ENCODE measurements at places on chromosomes 5 and 9.

DNA sequence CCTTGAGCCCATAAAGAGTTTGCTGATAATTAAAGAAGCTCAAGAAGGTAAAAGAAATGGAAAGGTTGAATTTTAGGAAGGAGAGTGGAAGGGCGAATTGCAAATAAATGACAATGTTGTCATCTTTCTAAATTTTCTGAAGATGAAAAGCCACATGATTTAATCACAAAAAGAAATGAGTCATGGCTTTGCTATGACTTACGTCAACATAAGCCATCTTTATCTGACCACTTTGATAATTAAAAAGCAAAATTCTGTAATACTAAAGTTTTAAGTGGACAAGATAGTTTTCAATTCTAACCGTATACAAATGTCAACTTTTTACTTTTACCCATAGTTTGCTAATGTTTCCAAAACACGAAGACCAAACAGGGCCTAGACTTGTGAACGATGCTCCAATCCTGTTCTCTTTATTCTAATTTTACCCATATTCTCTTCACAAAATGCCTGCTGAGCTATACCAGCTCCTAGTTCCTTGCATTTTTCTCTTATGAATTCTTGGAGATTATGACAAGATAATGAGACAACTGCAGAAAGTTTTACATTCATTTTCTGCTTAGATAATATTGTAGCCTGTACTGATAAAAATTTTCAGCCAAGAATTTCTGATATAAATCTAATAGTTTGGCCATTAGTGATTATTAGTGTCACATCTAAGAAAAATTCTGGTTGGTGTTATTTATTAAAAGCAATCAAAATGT is 21.8 kb upstream of the PRUNE2 start:
- no peak for DNase-seq

DNA sequence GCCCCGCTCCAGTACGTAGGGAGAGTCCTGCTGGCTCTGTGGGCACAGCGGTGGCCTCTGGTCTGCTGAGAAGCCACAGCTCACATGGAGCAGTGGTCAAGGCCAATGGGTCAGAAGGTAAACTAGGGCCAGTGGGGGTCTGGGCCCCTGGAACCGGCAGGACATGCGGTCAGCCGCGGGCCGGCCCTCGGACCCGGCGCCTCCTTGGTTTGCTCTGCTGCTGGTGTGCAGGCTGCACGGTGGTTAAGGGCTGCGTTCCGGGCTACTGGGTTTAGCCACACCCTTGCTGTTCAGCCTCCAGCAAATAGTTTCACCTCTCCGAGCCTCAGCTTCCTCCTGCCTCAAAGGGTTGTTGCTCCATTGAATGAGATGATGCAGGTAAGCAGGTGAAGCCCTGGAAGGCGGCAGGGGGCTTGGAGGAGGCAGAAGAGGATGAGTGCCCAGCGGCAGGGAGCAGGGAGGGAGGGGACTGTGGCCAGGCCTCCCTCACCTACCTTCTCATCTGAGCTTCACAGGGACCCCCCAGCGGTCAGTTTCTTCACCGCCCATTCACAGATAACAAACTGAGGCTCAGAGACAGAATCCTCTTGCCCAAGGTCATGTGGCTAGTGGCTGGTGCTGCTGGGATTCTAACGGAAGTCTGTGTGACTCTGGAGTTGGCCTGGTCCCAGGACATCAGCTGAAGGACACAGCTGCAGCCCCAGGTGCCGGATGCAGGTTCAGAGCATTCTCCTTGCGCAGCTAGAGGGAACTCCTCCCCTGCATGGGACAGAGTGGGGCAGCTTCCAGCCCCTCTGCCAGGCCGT is 3.7 kb upstream of the COL5A1 start:
- DNase-seq, result no peak

- DNase-seq, result no peak
Observed at GRCh38 chr5:128913551-128913950, 51.7 kb upstream of the SLC27A6 start.

DNA sequence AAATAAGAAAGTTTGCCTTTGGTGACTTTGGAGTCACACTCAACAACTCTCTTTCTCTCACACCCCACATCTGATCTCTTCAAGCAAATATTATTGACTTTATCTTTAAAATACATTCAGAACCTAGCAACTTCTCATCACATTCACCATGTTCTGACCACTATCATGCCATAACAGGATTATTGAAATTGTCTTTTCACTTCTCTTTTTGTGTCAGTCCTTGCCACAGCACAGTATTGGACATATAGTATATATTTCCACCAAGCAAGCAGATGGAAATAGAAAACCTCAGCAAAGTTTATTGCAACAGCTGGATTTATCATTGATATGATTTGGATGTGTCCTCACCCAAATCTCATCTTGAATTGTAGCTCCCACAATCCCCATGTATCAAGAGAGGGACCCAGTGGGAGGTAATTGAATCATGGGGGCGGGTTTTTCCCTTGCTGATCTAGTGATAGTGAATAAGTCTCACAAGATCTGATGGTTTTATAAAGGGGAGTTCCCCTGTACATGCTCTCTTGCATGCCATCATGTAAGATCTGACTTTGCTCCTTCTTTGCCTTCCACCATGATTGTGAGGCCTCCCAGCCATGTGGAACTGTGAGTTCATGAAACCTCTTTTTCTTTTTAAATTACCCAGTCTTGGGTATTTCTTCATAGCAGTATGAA is 26.9 kb upstream of the ITGA1 start:
- no peak for DNase-seq

DNA sequence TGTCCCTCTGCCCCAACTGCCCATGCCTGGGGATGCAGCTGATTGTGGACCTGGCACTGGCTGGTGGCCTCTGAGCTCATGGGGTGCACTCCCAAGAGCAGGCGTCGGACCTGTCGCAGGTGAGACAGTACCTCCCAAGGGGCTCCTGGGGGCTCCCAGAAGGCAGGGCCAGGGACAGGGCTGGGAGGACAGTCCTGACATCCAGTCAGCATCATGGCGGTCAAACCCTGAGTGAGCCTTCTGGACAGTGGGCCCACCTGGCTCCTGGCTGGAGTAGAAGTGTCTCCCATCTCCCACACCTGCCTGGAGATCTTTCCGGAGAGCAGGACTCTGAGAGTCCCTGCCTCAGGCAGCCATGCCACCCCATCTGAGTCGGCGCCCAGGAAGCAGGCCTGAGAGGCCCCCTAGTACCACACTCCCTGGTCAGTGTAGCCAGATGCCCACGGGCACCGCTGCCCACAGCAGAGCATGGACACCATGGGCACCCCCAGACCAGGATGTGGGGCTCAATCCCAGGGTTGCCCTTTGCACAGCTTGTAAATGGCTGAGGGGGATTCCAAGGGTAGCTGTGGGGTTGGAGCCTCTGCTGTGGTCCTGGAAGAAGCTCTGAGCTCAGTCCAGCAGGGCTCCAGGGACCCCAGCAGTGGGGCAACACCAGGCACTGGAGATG is 6.6 kb downstream of the LCN9 start:
- peak; percentile 4 for DNase-seq

- DNase-seq, result no peak
Observed at GRCh38 chr5:132438917-132439316, 51.7 kb downstream of the IRF1 start.

GRCh38 chr5:28580616-28581015 is 1542.2 kb upstream of the CDH9 start:
- DNase-seq, result no peak

GRCh38 chr9:131774636-131775035 is 34.8 kb upstream of the RAPGEF1 start:
- DNase-seq, result no peak

- no peak for DNase-seq
Observed at GRCh38 chr5:74361406-74362358, 278.8 kb downstream of the ENC1 start.

DNA sequence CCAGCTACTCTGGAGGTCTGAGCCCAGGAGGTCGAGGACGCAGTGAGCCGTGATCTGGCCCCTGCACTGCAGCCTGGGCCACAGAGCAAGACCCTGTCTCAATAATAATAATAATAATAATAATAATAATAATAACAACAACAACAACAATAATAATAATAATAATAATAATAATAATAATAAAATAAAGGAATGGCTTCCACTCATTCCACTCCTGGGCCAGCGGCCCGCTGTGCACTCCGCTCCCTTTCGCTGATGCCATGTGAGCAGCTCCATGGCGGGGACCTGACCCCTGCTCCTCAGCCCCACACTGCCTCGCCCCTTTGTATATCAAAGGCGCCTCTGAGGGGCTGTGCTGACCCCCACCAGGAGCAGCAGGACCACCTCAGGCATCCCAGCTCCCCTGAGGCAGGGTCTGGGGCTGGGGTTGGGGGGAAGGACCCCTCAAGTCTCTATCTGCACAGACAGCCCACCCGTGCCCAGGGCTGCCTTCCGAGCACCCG is 20.0 kb downstream of the GBGT1 start:
- DNase-seq, result no peak

DNA sequence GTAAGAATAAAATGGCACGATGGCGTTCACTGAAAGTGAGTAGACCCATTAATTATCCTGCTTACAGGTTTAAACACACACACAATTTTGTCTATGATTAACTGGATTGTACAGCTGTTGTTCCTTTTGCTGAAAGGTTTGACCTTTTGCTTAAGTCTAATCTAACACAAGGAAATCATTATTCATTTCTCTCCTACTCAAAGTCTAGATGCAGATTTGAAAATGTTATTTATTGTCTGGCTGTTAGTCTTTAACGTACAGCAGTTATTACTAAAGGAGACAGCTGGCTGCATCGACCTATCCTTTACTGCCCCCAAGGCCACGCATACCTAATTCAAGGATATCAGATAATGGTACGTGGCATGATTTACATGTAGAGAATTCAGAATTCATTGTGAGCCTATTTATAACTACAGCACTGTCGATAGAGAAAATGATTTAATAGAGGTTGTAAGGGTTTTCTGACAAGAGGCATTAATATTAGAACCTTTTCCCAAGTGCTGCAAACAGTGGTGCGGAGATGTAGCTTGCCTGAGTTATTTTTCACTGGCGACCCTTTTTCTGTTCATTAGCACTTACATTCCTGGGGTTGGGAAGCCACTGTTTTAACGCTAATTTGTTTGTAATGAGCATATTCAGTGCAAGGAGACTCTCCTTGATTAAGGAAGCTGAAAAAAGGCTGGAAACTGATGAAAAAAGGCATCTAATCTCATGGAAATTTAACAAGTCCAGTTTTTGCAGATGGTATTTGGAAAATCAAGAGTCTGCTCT is 368.4 kb upstream of the GRAMD2B start:
- DNase-seq, result no peak

DNA sequence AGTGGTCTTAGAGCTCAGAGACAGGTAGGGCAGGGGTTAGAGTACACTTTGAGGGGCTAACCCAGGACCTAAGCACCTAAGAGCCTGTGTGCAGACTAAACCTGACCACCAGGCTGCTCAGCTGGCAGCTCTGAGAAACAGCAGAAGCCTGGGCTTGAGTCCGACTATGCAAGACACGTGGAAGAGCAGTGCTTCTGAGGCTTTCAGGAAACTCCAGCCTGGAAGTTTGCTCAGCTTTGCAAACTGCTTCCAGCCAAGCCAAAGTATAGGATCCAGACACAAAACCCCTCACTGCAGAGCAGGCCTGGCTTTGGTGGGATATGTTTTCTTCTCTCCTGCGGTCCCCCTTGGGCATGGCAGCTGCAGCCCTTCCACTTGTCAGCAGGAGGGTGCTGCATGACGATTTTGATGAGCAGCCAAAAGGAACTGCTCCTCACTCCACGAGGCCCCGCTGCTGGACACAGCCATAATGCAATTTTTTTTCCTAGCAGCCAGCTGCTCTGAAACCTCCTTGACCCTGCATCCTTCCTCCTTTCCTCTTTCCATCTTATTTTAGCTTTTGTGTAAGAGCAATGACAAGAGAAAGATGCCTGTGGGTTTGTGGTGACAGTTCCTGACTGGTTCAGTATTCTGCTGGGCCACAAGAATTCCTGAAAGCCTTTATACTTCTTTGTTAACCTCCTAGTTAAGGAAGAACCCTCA is 123.1 kb downstream of the LIFR start:
- no peak for DNase-seq

DNA sequence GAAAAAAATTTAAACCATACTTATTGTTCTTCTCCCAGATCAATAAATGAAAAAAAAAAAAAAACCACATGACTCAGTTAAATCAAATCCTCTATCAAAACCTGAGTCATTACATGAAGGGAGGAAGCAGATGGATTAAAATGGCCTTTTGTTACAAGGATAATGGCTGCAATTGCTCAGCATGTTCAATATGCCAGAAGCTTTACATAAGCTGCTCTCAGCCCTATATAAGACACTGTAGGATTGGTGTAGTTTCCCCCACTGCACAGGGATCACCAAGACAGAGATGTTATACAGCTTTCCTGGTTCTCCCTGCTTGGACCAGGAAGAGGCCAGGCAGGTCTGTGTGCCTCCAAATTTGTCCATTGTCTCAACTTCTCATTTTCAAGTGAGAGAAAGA is 101.6 kb upstream of the MAP1B start:
- DNase-seq, result no peak

- DNase-seq, result no peak
Observed at GRCh38 chr5:61758711-61759110, 426.7 kb downstream of the ZSWIM6 start.

DNA sequence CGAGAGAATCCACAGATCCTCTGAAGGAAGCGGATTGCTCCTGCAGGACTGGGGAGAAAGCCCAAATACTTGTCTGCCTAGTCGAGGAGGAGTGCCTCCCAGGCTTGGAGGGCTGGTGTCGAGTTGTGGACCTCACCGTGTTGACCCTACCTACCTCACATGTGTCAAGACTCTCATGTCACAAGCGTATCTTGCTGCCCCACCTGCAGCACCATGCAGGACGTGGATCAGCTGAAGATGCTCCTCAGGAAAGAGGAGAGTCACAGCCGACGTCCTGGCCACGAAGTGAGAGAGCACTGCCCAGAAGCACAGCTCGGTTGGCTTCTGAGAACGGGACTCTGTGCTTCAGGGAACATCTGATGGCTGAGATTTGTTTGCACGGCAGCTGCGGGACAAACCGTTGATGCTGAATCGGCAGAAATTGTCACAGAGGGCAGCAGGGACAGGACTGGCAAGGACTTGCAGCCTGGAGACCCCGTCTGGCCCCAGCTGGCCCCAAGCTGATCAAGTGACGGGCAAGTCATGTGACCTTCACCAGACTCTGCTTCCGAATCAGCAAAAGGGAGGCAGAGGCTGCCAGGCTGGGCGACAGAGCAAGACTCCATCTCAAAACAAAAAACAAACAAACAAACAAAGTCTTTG is 119.1 kb upstream of the ITGA1 start:
- no peak for DNase-seq

DNA sequence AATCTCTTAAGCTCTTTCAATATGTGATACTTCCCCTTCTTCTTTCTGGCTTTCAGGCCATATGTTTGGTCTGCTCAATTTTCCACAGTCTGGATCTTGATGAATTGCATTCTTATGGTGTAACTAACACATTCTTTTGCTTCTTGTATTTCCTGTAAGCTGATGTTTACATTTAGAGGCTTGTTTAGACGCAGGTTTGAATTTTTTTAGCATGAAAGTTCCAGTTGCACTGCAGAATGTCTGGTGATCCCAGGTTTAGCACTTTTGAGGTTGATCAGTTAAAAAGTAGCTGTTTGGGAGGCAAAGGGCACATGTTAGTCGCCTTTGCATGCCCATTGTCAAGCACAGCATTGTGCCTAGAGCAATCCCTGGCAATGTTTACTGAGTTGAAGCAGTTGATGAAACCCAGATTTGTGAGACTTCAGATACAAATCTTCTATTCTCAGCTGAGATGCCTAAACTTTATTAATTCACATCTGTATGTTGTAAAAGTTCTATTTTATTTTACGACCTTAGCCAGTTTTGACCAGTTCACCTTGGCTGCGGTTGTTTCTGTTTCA is 59.6 kb upstream of the SPATA31C2 start:
- DNase-seq, result peak; percentile 21
